ENCODE measurements at places on chromosomes 5 and 9. TPM values are rescaled to one million over a fixed set of nuclear protein-coding genes. Genes with fewer than 3 reads are reported as not detected.

DNA sequence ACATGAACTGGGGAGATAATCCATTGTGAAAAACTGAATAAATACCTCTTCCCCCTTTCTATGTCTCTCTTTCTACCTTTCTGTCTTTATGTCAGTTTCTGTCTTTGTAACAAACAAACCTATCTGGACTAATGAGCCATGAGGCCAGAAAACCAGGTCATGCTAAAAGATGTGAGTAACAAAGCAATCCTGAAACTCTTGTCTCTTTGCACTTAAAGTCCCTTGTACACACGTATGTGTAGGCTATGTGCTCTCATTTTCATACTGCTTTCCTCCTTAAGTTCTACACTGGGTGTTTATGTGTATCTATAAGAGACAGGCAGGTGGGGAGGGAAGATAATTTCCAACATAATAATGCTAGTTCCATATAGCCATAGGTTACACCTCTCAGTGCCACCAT is 123.8 kb upstream of the PTGER4 start:
- DNase-seq = no peak
- H3K4me3 ChIP-seq = no peak overlapping the region
- H3K27ac ChIP-seq = no peak overlapping the region
- no peaks in the 10 kb centered on the region for H3K36me3 ChIP-seq
- H3K27me3 ChIP-seq = no peaks in the 10 kb centered on the region
- H3K4me1 ChIP-seq = no peaks in the 10 kb centered on the region

DNA sequence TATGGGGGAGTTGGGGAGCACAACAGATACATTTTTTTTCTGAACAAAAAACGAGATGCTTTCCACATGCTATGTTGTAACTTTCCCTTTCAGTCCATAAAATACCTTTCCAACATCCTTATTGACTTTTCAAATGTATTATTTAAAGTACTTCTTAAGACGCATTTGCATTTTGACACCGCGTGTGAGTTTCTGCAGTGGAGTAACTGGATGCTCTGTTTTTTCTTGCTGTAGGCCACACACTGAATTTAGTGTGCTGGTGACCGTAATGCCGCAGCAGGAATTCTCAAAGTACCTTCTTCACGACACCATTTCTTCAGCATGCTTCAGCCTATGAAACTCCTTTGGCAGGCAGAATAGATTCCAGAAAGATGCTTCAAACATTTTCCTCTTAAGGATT is 14.3 kb upstream of the EPB41L4B start:
- no peak overlapping the region for H3K4me3 ChIP-seq
- DNase-seq = no peak
- no peaks in the 10 kb centered on the region for H3K4me1 ChIP-seq
- no peaks in the 10 kb centered on the region for H3K36me3 ChIP-seq

DNA sequence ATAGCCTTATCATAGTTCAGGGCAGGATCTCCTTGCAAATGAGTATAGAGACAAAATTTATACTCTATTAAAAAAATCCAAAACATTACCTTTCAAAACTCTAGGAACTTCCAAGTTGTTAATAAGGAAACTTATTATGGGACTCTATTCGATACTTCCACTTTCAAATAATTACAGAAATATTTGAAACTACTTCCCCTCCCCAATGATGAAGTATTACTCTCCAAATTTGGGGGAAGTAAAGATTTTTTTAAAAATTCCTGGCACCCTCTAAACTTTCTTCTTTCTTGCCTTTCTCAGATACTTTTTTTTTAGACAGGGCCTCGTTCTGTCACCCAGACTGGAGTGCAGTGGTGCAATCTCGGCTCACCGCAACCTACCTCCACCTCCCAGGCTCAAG is 35.1 kb downstream of the ANXA2R start:
- no peak overlapping the region for H3K4me3 ChIP-seq
- H3K4me1 ChIP-seq = peaks cover 10% of the 10 kb centered on the region
- no peak overlapping the region for H3K27ac ChIP-seq
- no peaks in the 10 kb centered on the region for H3K27me3 ChIP-seq
- H3K36me3 ChIP-seq = no peaks in the 10 kb centered on the region
- no peak for DNase-seq

- H3K27me3 ChIP-seq = no peaks in the 10 kb centered on the region
- no peaks in the 10 kb centered on the region for H3K4me1 ChIP-seq
- H3K27ac ChIP-seq = no peak overlapping the region
Measured at GRCh38 chr9:16768816-16769215, 101.7 kb downstream of the BNC2 start.

- H3K27ac ChIP-seq = peak overlapping the region; percentile 94
- H3K36me3 ChIP-seq = peaks cover 65% of the 10 kb centered on the region
- DNase-seq = no peak
- peaks cover 28% of the 10 kb centered on the region for H3K4me1 ChIP-seq
- H3K4me3 ChIP-seq = peak overlapping the region; percentile 80
- no peaks in the 10 kb centered on the region for H3K27me3 ChIP-seq
Measured at GRCh38 chr9:33263131-33264002, 1.1 kb downstream of the BAG1 start.

GRCh38 chr9:31848505-31849285 is 535.7 kb upstream of the ACO1 start:
- no peaks in the 10 kb centered on the region for H3K4me1 ChIP-seq
- peak overlapping the region; percentile 78 for H3K27ac ChIP-seq
- no peaks in the 10 kb centered on the region for H3K36me3 ChIP-seq
- peak; percentile 63 for DNase-seq
- H3K4me3 ChIP-seq = peak overlapping the region; percentile 46

DNA sequence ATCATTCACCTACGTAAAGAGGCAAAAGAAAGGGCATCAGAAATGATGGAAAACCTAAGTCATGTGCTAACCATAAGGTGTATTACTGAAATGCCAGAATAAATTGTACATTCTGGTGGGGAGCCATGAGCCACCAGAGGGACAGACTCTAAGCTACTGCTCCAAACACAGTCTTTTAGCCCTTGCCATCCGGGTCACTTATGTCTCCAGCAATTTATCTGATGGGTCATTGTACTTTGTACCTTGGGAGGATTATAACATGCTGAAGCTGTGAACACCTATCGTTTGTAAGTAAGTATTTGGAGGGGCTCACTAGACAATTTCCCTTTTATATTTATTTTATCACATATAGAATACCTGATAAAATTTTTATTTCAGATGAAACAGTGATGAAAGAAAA is 495.1 kb downstream of the KIF4B start:
- no peaks in the 10 kb centered on the region for H3K36me3 ChIP-seq
- no peak overlapping the region for H3K4me3 ChIP-seq
- DNase-seq = no peak
- H3K27me3 ChIP-seq = no peaks in the 10 kb centered on the region

GRCh38 chr5:23994581-23995370 is 487.4 kb downstream of the PRDM9 start:
- H3K4me3 ChIP-seq = no peak overlapping the region
- H3K36me3 ChIP-seq = no peaks in the 10 kb centered on the region
- DNase-seq = no peak
- H3K27me3 ChIP-seq = no peaks in the 10 kb centered on the region
- H3K4me1 ChIP-seq = no peaks in the 10 kb centered on the region

DNA sequence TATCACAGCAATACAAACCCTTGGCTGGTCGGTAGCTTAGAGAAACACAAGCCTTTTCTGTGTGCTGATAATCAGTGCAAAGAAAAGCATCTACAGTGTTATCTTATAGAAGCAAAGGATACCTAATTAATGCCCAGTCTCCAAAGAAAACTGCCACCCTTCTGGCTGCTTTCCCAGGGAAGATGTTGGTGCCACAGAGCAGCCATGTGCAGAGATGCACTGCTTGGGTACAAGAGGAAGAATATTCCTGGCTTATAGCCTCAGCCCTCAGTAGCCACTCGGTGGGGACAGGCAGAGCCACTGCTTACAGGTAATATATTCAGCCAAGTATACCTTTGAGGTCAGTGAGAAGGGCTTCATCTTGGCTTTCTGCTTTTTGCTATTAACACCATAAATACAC is 185.3 kb downstream of the PCSK1 start:
- H3K4me3 ChIP-seq = no peak overlapping the region
- H3K27ac ChIP-seq = no peak overlapping the region
- H3K4me1 ChIP-seq = no peaks in the 10 kb centered on the region
- no peaks in the 10 kb centered on the region for H3K27me3 ChIP-seq
- DNase-seq = no peak

DNA sequence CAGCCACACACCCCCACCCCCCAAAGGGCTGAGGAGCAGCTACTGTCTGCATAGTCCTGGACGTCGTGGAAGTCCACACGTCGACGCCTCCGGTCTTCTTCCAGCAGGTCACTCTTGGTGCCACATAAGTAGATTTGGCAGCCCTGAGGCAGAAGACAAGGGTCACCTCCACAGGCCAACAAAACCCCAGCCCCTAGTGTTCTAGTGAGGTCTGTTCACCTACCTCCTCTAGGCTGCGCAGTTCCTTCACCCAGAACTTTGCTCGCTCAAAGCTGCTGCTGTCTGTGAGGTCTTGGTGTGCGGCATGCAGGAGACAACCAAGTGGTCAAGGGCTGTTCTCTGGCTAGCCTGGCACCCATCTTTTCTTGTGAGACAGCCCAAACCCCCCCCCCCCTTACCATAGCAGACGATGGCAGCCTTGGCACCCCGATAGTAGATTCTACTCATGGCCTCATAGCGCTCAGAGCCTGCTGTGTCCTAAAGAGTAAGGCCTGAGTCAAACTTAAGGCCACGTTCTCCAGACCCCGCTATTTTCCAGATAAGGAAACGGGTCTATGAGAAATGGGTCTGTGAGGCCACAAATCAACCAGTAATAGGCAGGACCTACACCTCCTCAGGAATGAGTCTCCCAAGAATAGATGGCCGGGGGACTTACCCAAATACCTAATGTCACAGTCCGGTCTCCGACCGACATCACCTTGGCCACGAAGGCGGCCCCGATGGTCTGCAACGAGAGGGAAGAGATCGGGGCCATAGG is 987 bp downstream of the RAB24 start:
- DNase-seq = peak; percentile 40
- H3K4me1 ChIP-seq = peaks cover 29% of the 10 kb centered on the region
- no peaks in the 10 kb centered on the region for H3K27me3 ChIP-seq
- peak overlapping the region; percentile 88 for H3K4me3 ChIP-seq

- no peaks in the 10 kb centered on the region for H3K36me3 ChIP-seq
- H3K27me3 ChIP-seq = no peaks in the 10 kb centered on the region
Measured at GRCh38 chr5:111673891-111674626, 82.9 kb downstream of the NREP start.

GRCh38 chr9:107138261-107138992 is 144.7 kb upstream of the RAD23B start:
- no peak overlapping the region for H3K4me3 ChIP-seq
- no peaks in the 10 kb centered on the region for H3K4me1 ChIP-seq
- peaks cover 12% of the 10 kb centered on the region for H3K27me3 ChIP-seq
- no peaks in the 10 kb centered on the region for H3K36me3 ChIP-seq
- DNase-seq = no peak

DNA sequence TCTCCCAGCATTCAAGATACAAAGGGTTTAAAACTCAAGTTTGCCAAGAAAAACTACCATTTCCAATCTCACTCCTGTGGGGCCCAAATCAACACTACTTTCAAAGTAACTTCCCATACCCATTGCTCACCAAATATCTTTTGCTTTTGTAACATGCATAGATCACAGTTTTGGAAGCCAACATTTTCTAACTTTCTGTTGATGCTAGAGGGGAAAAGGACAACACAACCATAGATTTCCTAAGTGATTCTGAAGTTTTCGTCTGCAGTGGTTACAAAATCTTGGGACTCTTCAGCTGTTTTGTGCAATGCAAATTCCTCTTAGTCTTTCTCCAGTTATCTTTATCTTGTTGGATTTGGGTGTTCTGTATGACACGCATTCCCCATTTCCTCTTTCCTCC is 94.1 kb upstream of the PAPPA start:
- H3K36me3 ChIP-seq = no peaks in the 10 kb centered on the region
- H3K4me1 ChIP-seq = no peaks in the 10 kb centered on the region
- no peak for DNase-seq
- no peak overlapping the region for H3K27ac ChIP-seq
- no peaks in the 10 kb centered on the region for H3K27me3 ChIP-seq
- no peak overlapping the region for H3K4me3 ChIP-seq

DNA sequence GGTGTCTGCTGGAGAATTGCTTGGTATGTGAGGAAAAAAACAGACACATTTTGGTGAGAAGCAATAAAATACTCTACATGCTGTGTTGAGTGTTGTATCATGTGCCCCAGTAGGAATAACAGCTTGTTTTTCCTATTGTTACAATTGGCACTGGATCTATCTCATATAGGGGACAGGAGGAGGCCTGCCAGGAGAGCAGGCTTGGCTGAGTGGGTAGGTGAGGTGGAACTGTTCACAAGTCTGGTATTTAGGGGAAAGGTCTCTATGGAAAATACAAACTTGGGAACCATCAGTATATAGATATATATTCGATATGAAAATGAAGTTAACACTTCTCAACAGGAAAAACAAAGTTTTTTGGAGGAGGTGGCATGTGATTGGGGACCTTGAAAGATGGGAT is 9.5 kb upstream of the SH3TC2 start:
- H3K36me3 ChIP-seq = no peaks in the 10 kb centered on the region
- H3K27ac ChIP-seq = no peak overlapping the region
- no peak overlapping the region for H3K4me3 ChIP-seq
- no peaks in the 10 kb centered on the region for H3K27me3 ChIP-seq

DNA sequence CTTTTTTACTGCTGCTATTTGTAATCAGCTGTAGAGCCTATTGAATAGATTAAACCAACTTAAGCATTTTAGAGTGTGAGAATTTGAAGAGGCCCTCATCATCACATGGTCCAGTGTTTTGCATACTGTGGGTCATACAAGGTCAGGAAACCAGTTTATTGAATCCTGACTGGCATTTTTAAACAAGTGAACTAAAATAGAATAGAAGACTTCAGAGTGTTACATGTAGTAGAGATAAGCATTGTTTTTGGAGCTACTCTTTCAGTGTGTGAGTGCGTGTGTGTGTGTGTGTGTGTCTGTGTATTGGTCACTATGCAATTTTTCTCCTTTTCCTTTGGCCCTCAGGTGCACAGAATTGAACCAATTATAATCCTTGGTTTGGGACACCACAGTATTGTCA is 114.4 kb downstream of the SLC28A3 start:
- no peaks in the 10 kb centered on the region for H3K36me3 ChIP-seq
- no peaks in the 10 kb centered on the region for H3K4me1 ChIP-seq
- no peak overlapping the region for H3K4me3 ChIP-seq
- no peak for DNase-seq
- H3K27ac ChIP-seq = no peak overlapping the region

DNA sequence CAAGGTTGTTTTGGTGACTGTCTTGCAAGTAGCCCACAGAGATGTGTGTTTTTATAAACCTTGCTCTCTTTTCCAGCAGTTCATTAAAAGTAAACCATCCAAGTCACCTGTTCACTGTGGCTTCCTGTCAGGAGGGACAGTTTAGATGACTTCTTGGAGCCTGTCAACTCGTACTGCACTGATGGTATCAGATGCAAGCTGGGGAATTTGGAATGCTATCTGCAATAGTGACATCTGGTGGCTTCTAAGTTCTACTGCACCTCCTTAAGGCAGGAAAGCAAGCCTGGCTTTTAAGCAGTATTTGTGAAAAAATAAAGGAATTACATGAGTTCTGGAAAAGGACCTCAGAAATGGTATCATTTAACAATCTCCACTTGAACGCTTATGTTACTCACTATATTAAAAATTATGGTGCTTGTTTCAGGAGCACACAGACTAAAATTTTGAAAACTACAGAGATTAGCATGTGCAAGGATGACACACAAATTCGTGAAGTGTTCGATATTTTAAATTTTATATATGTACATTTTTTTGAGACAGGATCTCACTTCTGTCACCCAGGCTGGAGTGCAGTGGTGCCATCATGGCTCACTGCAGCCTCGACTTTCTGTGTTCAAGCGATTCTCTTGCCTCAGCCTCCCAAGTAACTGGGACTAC is 164.0 kb downstream of the TTC39B start:
- no peak overlapping the region for H3K4me3 ChIP-seq
- H3K27ac ChIP-seq = no peak overlapping the region
- H3K4me1 ChIP-seq = no peaks in the 10 kb centered on the region
- H3K36me3 ChIP-seq = no peaks in the 10 kb centered on the region
- H3K27me3 ChIP-seq = no peaks in the 10 kb centered on the region

The NIM1K gene
- total RNA-seq = 0.13 TPM

The TSLP gene
- total RNA-seq = 1.3 TPM

The PLEKHG4B gene
- 0.04 TPM for total RNA-seq

The RASEF gene
- total RNA-seq = 0.20 TPM

The RNF180 gene
- not detected for total RNA-seq

The TRPM3 gene
- total RNA-seq = not detected
